Brain pericyte (primary cell): ENCODE measurements at places on chromosomes 3 and 15.
A peak's percentile ranks its signal among the peaks of the same experiment; 100 is the strongest.

DNA sequence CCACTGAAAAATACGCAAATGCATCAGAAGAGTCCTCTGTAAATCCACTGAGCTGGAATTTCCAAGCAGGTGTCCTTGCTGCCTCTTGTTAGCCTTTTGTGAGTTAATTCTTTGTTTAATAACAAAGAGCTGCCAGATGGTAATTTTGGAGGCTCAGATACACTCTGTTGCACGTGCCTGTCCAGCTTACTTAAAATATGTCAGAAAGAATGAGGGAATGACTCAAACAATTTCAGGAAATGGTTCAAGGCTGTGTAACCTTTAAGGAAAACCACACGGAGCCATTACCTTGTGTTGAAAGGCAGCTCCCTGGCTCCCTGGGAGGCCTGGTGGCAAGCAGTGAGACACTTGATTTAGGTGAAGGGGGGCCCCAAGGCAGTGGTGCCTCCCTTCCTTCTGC lies 302.2 kb upstream of the CTDSPL start:
- DNase-seq = no peak

- no peak for DNase-seq
Measured at GRCh38 chr3:11134794-11135193, 19.5 kb upstream of the HRH1 start.

GRCh38 chr3:42537350-42537749 lies 34.9 kb downstream of the VIPR1 start:
- no peak for DNase-seq

DNA sequence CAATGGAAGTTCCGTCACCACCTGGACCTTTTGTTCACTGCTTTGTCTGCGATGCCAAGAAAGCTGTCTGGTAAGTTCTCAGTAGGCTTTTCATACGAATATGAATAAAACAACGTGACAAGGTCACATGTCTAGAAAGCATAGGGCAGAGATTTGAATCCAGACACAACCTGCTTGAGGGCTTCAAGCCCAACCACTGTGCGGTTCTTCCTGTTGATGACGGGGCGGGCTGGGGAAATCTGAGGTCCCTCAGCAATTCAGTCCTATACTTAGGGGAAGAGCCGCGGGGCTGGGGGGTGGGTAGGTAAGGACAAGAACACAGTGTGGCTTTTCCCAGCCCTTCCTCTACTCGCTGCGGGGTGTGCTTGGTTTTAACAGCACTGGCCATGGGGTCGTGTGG lies 32.4 kb upstream of the SMAD3 start:
- DNase-seq = no peak

DNA sequence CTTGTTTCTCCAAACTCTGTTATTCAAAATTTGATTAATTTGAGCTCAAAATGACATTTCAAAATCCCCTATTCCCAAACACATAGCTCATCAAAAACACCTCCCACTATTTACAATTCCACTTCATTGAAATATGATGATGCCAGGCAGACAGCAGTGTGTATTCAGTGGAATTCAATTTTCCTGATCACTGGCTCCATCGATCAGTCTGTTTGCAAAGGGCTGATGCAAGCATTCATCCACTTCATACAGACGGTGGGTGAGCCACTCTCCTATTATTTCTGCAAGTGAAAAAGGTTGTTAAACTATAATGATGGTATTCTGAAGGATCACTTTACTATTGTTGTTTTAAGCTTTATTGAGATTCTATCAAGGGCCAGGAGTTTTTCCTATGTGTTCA lies 90.7 kb downstream of the RTP4 start:
- DNase-seq = no peak

DNA sequence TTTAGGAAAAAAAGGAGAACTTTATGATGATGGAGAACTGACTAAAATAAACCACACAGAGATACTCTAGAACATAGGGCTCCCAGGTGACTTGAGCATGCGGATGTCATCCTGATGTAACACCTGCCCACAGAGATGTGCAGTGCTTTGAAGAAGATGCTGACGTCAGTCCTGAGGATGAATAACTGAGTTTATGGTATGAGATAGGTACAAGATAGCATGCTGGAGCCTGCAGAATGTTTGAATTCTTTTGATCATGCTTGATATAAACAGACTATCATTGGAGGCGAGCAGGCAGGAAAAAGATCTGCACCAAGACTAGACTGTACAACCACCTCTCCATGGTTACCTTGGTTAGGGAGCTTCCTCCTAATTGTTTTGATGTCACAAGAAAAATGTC lies 12.4 kb downstream of the CCR4 start:
- no peak for DNase-seq

GRCh38 chr3:33874815-33875214 lies 76.4 kb downstream of the PDCD6IP start:
- DNase-seq = no peak

DNA sequence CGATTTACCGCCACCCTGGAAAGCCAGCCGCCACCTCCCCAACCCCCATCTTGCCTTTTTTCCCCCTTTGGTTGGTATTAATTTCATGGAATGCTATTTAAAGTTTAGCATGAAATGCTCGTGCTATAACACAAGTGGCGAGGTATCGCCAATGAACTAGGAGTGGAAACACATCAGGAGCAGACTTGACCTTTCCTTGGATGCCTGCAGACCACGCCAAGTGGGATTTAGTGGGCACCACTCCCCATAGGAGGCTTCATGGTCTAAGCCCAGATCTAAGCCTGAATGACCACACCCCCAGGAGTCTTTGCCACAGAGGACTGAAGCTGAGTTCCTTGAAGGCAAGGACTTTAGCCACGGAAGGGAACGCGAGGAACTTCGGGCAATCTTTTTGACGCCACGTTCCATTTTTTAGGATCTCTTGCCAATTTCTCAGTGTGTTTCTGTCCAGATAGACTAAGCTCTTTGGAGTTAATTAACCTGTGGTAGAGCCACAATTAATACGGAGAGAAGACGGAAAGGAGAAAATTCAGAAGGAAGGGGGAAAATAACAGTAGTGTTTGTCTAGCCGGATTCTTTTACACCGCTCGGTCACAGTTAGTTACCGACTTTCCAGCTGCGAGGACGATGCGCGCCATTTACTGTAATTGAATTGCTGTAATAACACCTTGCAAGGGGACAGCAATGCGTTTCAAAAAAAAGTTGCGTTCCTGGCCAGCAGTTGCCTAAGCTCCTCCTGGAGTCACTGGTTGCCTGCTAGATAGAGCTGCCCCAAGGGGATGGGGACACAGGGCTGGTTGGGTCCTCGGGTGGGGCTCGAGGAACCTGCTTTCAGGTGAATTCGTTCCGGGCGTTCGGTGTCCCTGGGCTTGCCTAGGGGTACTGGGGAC lies 37.1 kb downstream of the NR2F2 start:
- no peak for DNase-seq

DNA sequence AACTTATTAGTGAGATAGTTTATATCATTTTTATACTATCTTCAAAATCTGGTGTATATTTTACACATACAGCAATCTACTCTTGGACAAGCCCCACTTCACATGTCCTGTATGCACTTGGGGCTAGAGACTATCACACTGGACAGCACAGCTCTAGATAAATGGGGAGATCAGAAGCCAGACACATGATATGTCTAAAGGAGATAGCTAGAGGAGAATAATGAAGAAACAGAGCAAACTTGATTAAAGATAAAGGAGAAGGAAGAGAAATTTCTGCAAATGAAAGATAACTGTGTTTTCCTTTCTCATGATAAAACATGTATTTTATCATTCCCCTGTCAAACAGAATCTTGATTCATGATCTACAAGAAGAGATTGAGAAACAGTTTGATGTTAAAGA lies 13.0 kb downstream of the CPA3 start:
- no peak for DNase-seq

- no peak for DNase-seq
Measured at GRCh38 chr3:133452641-133453319, 52.9 kb downstream of the BFSP2 start.

GRCh38 chr3:53941950-53942349 lies 50.3 kb upstream of the SELENOK start:
- DNase-seq = no peak

- DNase-seq = no peak
Measured at GRCh38 chr15:70037292-70037640, 60.5 kb downstream of the TLE3 start.

DNA sequence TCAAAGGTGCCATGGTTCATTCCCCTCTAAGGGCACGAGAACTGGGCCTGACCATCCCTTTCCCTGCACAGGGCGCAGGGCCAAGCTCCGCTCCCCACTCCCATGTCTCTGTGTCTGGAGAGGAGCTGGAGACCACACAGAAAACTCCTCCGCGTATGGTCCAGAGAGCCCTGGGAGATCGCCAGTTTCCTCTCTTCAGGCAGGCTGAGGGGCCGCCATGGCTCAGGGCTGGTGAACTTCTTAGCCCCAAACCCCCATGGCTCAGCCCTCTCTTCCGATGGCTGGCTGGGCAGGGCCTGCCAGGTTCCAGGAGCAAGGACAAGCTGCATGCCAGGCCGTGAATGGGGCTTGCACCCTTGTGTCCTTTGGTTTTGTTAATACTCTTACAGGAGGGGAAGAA lies 52.9 kb downstream of the EXOG start:
- no peak for DNase-seq

GRCh38 chr3:4897765-4898453 lies 81.3 kb upstream of the BHLHE40 start:
- no peak for DNase-seq

- no peak for DNase-seq
Measured at GRCh38 chr3:182583545-182583944, 209.8 kb upstream of the ATP11B start.

- DNase-seq = peak; percentile 3
Measured at GRCh38 chr3:168581771-168582225, 486.1 kb upstream of the GOLIM4 start.

DNA sequence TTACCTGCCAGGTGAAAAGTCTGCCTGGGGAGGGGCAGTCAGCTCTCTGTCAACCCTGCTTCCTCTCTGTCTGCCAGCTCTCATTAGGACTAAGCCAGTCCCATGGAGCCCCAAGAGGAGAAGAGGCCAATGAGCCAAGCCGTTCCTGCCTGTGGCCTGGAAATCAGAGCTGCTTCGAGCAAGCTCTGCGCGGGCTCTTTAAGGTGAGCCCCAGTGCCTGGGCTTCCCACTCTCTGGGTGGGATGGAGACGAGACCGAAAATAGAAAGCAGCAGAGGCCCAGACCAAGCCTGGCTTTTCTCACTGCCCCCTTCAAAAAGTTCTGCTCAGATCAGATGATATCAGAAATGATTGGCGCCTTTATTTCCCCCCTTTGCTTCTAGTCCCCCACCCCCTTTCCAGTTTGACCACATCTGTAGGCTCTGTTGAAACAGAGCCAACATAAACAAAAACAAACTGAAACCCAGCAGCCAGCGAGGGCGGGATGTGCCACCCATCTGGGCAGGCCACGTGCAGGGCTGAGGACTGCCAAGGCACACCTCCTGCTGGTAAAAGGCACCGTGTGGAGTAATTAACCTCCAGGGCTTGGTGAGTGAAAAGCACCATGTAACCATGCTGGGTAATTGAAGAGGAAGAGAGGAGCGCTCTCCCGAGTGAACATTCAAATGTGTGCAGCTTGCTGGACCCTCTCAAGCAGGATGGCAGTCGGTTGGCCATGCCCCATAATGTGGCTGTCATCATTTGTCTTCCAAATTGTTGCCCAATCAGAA lies 471.0 kb upstream of the PROK2 start:
- DNase-seq = peak; percentile 53

DNA sequence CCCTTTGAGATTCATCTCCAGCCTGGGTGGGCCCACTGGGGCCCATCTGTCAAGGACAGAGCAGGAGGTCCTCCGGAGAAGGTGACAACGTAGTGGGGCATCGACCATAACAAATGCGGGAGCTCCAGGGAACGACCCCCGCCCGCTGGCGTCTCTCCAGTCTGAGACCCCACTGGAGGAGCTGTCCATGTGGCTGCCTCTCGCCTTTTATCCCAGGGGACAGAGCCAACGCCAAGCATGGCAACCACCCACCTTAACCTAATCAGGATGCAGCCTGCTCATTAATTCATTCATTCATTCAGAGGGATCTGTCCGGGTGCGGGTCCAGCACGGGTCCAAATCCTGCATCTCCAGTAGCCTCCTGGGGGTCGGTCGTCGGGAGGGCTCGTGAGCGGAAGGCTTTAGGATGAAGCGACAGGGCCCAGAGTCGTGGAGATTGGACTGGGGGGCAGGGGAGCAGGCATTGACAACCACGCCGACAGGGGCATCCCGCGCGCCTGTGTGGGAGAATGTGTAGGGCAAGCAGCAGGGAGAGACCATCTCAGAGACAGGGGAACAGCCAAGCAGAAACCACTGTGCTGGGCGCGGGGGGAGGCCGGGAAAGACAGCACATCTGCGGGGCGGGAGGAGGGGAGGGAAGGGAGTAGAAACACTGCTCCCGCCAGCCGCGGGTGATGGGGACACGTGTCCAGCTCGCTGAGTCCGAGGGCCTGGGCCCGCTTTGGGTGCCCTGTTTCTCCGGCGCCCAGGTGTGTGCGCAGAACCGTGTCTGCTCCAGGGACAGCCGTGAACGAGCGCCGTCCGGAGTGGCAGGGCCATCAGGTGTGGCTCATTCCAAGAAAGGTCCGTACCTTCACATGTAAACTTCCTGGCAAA lies 1.9 kb downstream of the PIGZ start:
- DNase-seq = no peak

- no peak for DNase-seq
Measured at GRCh38 chr3:61414456-61414855, 146.9 kb upstream of the PTPRG start.

- no peak for DNase-seq
Measured at GRCh38 chr3:170907637-170908234, 701 bp downstream of the EIF5A2 start.

GRCh38 chr3:15610082-15610759 lies 8.7 kb downstream of the BTD start:
- DNase-seq = no peak

GRCh38 chr15:64883100-64883581 lies 28.6 kb upstream of the ANKDD1A start:
- DNase-seq = no peak

- peak; percentile 13 for DNase-seq
Measured at GRCh38 chr3:149085828-149086231, 503 bp downstream of the HLTF start.

GRCh38 chr3:143736205-143736997 lies 111.9 kb downstream of the SLC9A9 start:
- no peak for DNase-seq

DNA sequence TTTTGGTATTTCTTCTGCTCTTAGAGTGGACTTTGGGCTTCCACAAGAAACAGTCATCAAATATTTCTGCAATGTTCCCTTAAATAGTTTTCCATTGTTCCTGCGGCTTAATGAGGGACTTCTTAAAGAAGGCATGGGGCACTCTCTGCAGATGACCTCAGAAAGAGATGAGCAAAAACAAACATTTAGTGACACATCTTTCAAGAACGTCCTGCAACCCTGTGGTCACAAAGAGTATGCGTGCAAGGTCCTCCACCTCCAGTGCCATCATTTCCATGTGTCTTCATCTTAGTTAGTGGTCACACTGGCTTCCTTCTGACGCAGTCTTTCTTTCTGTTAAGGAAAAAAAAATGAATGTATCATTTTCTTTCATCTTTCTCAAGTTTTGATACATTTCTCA lies 56.2 kb downstream of the GREM1 start:
- no peak for DNase-seq

DNA sequence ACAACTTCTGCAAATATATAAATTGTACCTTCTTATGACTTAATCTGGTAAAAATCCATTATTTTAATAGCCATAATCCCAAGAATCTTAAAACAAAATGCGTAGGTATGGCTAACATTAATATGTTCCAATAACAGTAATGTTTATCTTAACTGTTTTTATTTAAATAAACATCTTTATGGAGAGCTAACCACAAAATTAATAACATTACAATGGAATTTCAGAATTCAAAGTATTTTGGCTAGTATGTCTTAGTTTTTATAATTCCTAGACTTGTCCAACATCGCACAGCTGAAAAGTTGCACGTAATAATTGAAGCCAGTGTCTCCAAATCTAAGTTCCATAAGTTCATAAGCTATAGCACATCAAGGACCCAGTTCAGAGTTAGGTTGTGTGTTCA lies 47.6 kb downstream of the ANKRD28 start:
- no peak for DNase-seq
